ENCODE measurements at places on chromosomes 6 and 20.

DNA sequence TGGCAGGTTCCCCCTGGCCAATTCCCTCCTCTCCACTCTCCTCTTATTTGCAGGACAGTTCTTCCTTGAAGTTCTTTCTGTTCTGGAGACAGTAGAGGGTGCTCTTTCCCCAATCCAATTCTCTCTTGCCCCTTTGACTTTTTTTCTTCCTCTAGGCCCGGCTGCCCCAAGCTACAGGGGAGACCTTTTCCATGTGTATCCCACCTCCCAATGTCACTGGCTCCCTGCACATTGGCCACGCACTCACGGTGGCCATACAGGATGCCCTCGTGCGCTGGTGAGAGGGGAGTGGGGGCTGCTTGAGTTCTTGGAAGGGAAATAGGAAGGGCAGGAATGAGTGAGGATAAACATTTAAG is 1.5 kb downstream of the VARS2 start:
- no peak for DNase-seq

GRCh38 chr20:37162646-37163045 is 16.5 kb upstream of the RPN2 start:
- no peak for DNase-seq

- DNase-seq: no peak
Measured at GRCh38 chr6:16827627-16828026, 66.4 kb upstream of the ATXN1 start.

- DNase-seq: no peak
Measured at GRCh38 chr6:113172531-113172966, 684.6 kb upstream of the MARCKS start.

DNA sequence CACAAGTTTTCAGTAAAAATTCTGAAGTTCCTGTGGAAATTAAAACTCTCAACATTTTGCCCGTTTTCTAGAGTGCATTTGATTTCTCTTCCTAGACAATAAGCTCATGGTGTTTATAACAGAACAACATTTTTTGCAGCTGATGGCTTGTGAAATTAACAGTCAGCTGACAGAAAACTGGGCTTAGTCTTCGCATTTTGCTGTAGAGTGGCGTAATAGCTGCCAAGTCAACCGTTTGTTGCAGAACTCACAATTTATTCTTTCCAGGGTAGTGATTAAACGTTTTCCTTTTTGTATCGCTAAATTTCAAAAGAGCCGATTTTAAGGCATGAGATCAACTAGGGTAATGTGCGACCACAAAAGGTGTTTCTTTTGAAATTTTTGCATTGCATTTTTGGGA is 1.4 kb downstream of the SPO11 start:
- DNase-seq: no peak

- no peak for DNase-seq
Measured at GRCh38 chr20:38357653-38358207, 11.4 kb downstream of the LBP start.

DNA sequence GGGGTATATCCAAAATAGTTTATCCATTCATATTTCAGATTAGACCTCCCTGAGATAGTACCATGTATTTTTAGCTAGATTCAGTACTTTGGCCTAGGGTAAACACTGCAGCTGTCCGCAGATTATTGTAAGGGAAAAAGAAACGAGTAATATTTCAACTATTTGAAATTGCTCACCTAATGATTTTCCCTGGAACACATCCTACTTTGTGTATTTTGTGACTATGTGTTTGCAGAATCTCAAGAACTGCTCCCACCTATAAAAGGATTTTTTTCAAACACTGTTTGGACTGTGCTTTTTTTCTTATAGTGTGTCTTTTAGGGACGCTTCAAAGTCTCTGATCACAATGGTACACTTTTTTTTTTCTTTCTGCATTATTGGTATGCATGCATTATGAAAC is 42.3 kb downstream of the RGS17 start:
- no peak for DNase-seq

GRCh38 chr20:63172726-63173125 is 43.2 kb downstream of the YTHDF1 start:
- no peak for DNase-seq

DNA sequence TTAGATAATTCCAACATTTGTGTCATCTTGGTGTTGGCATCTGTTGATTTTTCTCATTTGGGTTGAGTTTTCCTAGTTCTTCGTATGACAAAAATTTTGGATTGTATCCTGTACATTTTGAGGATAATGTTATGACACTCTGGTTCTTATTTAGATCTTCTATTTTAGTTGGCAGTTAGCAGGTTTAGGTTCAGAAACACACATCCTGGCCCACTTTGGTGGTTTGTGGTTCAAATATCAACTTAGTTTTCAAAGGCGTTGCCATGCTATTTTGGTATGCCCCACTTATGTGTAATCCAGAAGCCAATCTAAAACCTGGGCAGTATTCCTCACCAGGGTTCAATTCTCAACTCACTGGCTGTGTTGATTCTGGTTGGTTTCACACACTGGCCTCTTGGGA is 68.2 kb downstream of the NOX3 start:
- no peak for DNase-seq

DNA sequence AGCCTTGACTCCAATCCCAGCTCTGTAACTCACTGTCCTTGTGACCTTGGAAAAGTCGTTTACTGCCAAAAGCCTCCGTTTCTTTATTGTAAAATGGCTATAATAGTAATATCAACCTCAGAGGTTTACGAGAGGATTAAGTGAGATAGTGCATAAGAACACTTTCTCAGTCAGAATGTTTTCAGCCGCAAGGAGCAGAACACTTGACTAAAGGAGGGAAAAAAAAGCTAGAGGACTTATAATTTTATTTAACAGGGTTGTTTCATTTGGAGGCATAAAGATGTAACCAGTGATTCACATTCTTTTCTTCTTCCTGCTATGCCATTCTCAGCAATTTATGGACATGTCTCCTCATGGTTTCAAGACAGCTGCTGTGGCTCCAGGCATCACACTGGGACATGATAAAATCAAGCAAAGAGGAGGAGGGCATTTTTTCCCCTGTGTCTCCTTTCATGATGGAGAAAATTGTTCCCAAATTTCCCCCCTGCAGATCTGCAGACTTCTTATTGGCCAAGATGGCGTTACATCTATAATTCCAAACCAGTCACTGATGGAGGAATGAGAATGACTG is 143.0 kb upstream of the PTPN1 start:
- no peak for DNase-seq

GRCh38 chr6:15561447-15562199 is 101.2 kb downstream of the DTNBP1 start:
- DNase-seq: no peak

GRCh38 chr20:35434085-35435005 is 3.7 kb downstream of the GDF5 start:
- DNase-seq: no peak

GRCh38 chr6:140438346-140438735 is 1063.9 kb upstream of the CITED2 start:
- no peak for DNase-seq

- no peak for DNase-seq
Measured at GRCh38 chr6:38796006-38796405, 80.9 kb downstream of the DNAH8 start.

DNA sequence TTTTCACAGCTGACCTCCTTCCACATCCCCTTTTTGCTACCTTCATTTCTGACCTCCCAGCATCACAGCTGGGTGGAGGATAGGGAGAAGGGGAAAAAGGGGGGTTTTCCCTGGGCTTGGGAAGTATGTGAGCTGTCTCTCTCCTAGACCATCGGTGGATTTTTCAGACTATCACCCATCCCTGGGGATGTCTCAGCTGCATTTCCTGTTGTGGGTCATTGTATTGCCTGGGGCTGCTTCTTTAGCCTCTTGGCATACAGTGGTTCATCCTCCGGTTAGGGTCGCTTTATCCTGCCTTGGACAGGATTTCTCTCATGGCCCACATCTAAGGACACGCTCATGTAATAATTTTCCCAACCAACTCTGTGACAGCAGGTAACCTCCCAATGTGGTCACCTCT is 142.5 kb upstream of the ARG1 start:
- DNase-seq: no peak

DNA sequence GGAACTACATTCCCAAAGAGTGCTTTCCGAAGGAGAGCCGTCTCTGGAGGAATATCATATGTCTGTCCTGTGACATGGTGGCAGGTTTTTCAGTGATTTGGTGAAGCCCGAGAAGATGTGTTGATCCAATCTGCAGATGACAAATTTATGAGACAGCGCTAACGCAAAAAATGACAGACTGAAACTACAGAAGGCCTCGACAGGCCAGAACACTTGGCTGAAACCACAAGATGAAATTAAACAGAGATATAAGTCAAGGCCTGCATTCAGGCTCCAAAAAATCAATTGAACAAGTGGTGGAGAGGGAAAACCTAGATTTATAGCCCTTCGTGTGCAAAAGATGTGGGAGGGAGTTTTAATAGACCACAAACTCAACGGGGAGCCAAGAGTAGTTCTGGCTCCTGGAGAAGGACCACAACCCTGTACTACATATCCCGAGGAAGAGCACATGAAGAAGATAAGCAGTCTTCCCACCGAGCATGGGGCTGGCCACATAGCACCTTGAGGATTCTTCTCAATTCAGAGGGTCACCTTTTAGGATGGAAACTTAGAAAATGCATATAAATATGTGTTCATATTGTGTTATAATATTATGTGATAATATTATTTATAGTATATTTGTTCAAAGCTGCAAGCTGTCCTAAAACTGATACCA is 231.3 kb upstream of the PDE10A start:
- no peak for DNase-seq

DNA sequence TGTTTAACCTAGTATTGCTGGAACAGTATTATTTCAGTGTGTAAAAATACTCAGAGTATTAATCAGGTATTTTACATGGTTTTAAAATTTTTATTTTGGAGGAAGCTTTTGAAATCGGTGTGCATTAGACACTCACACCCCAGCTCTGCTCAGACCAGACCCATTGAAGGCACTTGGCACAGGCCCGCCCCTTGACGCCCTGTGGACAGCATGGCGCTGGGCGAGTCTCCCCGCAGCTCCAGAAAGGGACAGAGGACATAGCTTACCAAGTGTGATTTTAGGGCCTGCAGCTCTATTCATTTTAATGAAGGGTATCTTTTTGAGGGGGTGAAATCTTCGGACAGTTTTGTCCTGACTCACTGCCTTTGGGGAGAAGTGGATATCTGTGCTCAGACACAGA is 164.5 kb downstream of the CDH4 start:
- no peak for DNase-seq

DNA sequence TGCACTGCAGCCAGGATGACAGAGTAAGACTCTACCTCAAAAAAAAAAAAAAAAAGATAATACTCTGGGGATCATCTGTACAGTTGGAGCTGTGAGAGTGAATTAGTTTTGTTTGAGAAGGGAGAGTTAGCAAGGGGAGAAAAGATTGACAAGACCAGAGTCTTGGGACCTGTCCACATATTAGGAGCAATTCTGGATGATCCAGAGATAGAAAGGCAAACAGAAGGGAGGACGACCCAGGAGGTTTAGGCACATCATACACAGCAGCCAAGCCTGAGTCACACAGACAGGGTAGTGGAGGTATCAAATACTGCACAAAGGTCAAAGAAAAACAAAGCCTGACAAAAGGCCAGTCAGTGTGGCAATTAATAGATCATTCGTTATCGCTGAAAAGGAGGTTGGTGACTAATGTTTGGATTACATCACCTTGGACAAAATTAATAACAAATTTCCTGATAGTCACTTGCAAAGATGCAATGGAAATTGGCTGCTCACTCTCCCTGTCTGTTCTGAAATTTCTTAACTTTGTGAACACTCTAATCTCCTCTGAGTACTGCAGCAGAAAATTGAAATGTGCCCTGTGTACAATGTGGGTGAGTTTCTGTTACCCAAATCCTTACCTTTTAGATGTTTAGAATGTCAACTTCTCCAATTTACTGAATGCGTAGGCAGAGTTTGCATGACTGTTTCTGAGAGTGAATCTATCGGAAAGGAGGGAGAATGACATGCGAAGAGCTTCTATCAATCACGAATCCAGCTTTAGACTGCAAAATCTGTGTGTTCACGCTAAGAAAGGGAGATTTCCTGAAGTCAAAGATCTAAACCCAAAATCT is 105.4 kb downstream of the TSHZ2 start:
- DNase-seq: no peak

DNA sequence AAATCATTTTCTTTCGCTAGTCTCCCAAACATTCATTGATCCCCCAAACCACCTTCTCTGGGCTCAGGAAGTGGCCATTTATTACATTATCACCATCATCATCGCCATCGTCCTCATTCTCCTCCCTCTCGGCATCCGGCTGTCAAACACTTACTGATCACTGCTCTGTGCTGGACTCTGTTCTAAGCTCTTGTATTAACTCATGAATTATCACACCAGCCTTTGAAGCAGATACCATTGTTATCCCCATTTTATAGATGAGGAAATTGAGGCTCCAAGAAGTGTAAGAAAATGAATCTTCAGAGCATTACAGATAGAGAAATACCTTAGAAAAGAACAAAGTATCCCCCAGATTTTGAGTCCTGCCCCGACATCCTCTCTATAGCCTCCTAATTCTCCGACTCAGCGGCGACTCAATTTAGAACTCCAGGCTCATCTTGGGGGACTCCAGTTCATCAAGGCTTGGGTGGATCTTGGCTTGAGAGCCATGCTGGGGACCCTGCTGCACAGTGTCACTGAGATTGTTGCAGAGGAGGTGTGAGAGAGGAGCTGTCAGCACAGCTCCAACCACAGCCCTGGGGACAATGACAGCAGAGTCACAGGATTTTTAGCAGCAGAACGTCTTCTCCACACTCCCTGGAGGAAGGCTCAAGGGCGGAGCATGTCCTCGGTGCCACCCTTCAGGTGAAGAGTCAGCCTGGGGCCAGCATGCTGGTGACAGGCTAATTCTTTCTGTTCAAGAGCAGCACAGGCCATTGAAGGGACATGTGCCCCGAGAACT is 6.6 kb upstream of the EEF1E1 start:
- DNase-seq: no peak

GRCh38 chr20:58778760-58779159 is 71.9 kb downstream of the GNAS-AS1 start:
- no peak for DNase-seq

DNA sequence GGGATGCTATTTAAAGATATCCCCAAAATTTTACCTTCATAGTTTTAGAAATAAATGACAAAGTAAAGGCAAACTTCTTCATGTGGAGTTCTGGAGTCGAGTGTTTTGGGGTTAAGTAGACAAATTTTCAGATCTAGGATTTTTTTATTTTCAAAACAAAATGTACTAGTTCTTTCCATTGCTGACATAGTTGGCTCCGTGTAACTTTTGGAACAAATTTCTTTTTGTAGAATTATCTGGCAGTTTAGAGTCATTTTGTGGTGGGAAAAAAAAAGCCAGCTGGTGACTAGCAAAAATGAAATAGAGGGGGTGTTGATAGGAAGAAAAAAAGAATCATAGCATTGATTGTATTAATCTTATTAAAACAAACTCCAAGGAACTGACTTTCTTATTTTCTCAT is 131.6 kb upstream of the TCF21 start:
- no peak for DNase-seq

DNA sequence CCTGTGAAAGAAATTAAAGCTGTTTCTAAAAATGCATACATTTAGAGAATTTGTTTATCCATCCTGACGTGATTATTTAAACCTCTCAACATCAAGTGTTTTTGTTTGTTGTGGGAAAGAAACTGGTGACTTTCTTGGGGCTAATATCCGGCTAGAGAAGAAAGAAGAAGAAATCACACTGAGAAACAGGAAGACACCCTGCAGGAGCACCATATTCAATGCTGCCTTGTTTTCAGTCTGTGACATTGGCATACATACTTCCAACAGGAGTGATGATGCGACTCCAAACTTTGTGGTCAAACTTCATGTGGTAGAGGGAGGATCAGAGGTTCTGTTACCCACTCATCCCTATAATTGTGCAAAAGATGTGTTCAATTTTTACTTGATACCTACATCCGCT is 997.6 kb upstream of the CITED2 start:
- no peak for DNase-seq

GRCh38 chr6:50333696-50334095 is 284.0 kb upstream of the DEFB112 start:
- no peak for DNase-seq

- no peak for DNase-seq
Measured at GRCh38 chr6:108795122-108795521, 53.1 kb upstream of the ARMC2 start.

Measured in activated CD8-positive, alpha-beta memory T cell treated with anti-CD3 and anti-CD28 coated beads for 1 hour (primary cell).